ENCODE measurements at places on chromosomes 13 and 19.

DNA sequence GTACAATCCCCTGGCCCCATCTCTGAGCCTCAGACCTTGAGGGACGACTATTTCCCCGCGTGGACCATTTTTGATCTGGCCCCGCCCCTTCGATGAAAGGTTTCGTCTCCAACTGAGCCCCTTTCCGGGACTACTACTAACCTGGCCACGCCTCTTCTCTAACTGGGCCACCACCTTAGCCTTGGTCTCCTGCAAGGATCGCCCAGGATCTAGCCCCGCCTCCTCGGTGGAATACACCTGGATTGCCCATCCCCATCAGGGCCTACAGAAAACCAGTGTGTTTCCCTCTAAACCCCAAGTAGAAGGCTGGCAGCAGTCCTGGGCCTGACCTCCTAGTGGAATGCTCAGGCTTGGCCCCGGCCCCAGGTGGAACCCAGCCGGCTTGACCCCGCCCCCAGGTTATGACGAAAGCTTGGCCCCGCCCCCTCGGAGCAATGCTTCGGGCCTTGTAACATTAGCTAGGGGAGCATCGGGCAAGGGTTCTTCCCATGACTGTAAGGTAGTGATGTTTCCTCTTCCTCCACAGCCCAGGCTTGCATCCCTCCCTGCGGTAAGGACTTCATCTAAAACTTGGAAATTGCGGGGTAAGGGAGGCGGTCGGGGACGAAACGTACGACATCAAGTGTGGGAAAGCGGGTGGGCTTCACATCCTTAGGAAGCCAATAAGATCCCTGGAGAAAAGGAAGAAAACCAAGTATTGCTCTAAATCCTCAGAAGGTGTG is 9.1 kb downstream of the SPACA6 start:
- DNase-seq = no peak

GRCh38 chr13:80305737-80306136 is 35.2 kb downstream of the SPRY2 start:
- DNase-seq = no peak

GRCh38 chr19:15124572-15125231 is 17.5 kb downstream of the SYDE1 start:
- no peak for DNase-seq

DNA sequence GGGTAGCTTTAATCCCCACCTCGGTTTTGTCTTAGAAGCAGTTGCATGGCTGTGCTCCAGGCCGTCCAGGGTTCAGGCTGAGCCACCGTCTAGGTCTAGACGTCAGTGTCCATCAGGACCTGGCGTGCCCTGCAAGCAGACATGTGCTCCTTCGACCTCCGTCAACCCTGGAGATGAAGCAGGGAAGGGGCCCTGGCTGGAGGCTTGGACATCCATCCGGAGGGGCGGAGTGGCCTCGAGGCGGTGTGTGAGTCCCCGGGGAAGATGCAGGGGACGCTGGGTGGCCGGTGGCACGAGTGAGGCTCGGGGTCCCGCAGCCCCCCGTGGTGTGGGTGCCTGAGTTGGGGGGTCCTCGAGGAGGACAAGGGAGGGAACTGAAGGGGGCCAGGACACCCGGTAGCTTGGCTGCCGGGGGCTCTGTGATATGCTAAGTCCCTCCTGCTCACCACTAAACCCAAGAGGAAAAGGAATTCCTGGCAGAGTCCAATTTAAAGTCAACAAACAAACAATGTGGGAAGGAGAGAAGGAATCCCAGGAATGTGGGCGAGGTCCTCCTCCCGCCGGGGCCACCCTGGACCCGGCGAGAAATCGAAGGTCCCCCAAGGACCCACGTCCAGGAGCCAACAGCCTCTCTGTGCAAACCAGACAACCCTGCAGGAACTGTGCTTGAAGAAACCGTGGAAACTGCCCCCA is 14.9 kb upstream of the PTBP1 start:
- DNase-seq = no peak

GRCh38 chr19:31270897-31271296 is 78.3 kb downstream of the TSHZ3 start:
- DNase-seq = no peak

DNA sequence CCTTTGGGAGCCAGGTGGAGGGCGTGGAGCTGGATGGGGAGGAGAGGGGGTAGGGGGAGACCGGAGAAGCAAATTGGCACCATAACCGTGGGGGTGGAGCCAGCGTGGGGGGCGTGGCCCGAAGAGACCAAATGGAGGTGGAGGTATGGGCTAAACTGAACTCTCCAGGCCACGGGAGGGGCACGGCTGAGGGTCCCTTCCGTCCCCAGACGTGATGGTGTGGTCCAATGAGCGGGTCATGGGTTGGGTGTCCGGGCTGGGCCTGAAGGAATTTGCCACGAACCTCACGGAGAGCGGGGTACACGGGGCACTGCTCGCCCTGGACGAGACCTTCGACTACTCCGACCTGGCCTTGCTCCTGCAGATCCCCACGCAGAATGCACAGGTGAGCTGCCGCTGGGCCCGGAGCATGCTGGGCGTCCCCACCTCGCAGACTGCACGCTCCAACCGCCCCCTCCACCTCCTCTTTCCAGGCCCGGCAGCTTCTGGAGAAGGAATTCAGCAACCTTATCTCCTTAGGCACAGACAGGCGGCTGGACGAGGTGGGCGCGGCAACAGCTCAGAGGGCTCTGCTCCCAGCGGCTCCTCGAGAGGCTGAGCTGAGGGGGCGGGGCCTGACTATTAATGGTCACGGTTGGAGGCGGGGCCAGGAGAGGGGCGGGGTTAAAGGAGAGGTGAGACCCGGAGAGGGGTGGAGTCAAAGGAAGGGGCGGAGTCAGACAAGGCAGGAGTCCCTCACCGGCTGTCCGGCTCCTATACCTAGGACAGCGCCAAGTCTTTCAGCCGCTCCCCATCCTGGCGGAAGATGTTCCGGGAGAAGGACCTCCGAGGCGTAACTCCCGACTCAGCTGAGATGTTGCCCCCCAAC is 6.2 kb downstream of the HRC start:
- DNase-seq = peak; percentile 59

GRCh38 chr19:15291089-15291488 is 41.2 kb downstream of the BRD4 start:
- DNase-seq = no peak

GRCh38 chr19:18053576-18054219 is 33.0 kb downstream of the IL12RB1 start:
- DNase-seq = no peak

Data from stimulated activated CD8-positive, alpha-beta memory T cell treated with anti-CD3 and anti-CD28 coated beads, Interleukin-12 subunit alpha, Interleukin-12 subunit beta, amount 100 ng/mL, for 1 hour (primary cell).